ENCODE measurements at places on chromosomes 3 and 15.

DNA sequence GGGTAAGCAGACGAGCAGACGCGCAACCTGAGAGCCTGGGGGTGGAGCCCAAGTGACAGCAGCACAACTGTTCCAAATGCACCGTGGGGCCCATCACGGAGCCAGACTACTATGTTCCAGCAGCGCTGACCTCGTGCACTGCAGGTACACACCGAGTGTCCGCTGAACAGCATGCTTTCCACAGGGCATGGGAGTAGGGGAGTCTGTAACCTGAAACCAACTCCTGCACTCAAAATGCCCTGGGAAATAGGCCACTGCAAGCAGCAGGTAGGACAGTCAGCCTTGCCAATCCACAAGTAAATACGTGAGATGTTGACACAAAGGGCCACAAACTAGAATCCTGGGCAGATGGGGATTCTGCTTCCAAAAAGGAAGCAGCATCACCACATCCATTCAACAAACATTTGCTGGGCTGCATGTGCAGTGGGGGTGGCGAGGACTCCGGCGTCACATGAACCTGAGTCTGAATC is 73.9 kb downstream of the TBC1D2B start:
- DNase-seq: no peak

- no peak for DNase-seq
These were observed 894 bp upstream of the TM4SF4 start for GRCh38 chr3:149473357-149474249.

GRCh38 chr3:122687298-122687697 is 6.7 kb downstream of the PARP14 start:
- DNase-seq: no peak

DNA sequence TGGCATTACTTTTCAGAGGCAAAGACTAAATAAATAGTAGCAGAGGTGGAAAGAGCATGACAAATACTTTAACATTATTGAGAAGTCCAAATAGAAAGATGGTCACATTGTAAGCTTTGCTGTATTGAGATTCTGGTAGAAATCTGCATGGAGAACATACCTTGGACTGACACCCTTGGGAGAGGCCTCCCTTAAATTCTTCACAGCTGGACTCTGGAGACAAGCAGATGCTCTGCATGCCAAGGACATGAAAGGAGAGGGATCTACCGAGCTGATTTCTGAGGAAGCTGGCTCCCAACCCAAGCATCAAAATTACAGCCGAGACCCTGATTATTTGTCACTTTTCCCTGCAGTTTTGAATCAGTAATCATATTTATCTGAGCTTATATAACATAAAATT is 212.5 kb upstream of the COL8A1 start:
- no peak for DNase-seq

GRCh38 chr3:18426597-18427193 is 1.6 kb upstream of the SATB1 start:
- DNase-seq: no peak

DNA sequence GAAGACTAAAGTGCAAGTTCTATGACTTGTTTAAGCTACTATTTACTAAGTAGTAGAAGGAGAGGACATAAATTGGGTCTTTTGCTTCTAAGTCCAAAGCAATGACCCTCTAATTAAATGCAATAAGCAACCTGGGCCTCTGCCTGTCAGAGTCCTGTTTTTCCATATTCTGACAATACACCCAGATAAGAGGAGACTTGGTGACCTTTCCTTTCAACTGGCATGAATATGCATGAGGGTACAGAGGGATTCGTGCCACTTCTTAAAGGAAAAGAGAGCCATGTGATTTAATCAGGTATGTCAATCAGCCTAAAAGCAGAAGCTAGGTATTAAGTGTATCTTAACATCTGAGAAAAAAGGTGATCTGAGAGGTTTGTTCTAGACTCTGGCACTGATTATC is 50.7 kb upstream of the FGF7 start:
- no peak for DNase-seq

- no peak for DNase-seq
These were observed 372.7 kb downstream of the SHQ1 start for GRCh38 chr3:72475258-72476138.

DNA sequence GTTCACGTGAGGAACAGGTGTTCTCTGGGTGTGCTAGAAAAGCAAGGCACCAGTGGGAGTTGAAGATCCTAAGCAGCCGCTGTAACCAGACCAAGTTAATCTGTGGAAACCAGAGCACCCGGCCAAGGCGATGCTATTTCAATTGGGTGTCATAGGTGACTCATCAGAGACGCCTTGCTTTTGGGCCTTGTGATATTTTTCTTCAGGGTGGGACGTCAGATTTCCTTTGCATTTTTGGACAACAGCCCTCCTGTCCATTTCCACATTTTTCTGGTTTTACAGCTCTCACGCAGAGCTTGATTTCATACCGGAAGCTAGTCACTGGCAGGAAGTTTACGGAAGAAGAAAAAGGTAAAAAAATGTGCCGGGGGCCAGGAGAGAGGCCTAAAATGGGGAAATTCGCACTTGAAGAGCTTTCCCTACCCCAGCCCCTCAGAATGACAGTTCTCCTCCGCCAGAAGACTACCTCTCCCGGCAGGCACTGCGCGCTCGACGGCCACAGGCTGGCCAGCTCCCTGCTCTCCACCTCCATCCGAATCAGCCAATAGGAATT is 471 bp upstream of the KBTBD8 start:
- DNase-seq: no peak

- DNase-seq: peak; percentile 81
These were observed 7.7 kb downstream of the IGDCC4 start for GRCh38 chr15:65414841-65415621.

GRCh38 chr3:108441071-108441507 is 69.3 kb downstream of the MYH15 start:
- DNase-seq: no peak

DNA sequence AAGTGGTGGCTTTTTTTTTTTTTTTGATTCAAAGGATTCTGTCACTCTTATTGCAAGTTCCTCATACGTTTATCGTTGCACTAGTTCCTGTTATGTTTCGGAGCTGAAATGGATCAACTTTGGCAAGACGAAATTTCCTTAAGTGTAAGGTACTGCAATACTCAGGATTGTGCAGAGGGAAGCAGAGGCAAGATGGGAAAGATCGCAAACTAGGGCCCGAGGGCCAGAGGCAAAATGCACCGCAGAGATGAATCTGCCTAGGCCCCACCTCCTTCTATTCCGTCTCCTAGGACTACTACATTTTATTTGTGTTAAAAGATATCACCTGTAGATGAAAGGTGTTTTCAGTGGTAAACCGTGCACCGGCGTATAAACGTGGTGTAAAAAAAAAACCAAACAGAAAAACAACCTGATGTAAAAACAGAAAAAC is 331 bp downstream of the RNU6-1 start:
- no peak for DNase-seq

GRCh38 chr15:90419738-90420406 is 31.8 kb downstream of the IQGAP1 start:
- no peak for DNase-seq

DNA sequence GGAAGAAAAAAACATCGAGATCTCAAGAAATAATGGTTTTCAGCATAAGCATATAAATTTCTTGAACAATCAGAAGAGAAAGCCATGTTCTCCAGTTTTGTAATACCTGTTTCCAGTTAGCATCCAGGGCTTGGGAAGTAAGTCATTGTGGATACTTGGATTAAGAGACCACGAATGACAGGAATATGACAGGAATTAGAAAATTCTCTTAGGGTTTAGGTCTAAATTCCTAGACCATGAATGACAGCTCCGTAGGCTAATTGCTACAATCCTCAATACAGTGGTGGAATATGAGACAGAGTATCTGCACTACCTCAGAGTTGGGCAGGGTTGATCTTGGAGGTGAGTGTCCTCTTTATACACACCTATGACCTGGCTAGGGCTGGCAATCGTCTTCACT is 517.5 kb downstream of the NTRK3 start:
- DNase-seq: no peak

GRCh38 chr3:194661946-194662345 is 10.0 kb downstream of the LSG1 start:
- peak; percentile 89 for DNase-seq

- DNase-seq: no peak
These were observed 748.8 kb upstream of the CCDC54 start for GRCh38 chr3:106628407-106628806.

- no peak for DNase-seq
These were observed 725.5 kb upstream of the ARRDC4 start for GRCh38 chr15:97234851-97235610.

DNA sequence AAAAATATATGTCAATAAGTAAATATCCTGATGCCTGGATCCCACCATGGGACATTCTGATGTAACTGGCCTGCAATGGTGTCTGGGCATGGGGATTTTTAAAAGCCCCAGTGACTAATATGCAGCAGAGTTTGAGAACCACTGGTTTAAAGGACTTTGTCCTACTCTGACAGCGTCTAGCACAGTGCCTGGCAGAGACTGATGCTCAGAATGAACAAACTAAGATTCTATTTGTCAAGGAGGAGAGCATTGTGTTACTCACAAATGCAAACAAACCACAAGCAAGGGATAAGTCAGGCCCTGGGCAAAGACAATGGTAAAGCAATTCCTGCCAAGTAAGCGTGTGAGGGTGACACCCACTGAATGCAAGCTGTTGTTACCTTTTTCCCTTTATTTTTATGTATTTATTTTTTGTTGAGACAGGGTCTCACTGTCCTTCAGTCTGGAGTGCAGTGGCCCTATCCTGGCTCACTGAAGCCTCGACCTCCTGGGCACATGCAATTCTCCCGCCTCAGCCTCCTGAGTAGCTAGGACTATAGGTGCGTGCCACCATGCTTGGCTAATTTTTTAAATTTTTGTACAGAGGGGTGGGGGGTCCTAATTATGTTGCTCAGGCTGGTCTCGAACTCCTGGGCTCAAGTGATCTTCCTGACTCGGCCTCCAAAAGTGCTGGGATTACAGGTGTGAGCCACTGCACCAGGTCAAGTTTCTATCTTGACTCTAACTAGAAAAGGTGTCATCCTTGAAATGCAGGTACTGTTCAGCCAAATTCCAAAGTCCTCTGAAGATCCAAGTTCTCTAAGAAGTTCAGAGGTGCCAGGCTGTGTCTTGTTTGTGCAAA is 909 bp upstream of the GPD1L start:
- no peak for DNase-seq

DNA sequence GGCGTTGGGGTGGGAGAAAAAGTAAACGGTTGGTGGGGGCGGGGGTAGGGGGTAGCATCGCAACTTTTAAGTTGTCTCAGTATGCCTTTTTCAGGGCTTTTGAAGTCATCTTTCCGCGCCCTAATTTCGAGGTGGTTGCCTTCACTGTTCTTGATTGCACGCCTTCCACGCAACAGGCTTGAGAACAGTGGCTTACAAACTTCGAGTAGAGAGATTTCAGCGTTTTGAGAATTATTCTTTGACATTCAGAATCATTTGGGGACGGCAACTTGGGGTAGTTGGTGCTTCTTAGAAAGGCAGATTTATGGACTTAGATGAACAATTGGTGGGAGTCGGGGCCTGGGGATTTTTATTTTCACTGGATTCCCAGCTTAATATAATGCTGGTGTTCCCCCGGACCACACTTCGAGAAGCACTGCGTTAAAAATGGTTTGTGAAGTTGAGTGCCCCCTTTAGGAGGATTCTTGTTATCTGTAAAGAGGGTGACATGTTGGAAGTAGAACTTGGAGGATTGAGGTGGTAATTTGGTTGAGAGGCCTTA is 880 bp downstream of the PPP4R2 start:
- peak; percentile 3 for DNase-seq

DNA sequence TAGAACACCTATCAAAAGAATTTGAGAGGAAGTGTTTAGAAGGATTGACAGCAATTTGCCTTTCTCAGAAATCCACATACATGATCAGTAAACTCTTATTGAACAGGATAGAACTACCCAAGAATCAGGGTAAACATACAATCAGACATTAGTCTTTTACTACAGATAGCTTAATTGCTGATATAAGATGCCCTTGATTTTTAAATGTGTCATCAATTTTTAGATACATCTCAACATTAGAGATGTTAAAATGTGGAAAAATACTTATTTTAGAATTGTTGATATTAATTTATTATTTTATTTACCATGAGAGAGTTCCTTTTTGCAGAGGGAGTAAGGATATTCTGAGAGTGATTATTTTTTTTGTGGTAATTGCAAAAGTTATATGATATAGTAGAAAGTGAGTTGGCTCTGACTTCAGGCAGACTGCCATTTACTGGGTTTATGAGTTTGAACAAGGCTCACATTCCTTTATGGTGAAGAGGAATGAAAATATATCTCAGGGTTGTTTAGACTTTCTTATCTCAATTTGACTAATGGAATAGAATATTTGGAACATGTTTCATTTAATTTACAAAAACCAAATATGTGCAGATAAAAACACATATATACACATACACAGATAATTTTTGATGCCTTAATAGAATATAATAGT is 302.8 kb upstream of the GOLIM4 start:
- DNase-seq: no peak

DNA sequence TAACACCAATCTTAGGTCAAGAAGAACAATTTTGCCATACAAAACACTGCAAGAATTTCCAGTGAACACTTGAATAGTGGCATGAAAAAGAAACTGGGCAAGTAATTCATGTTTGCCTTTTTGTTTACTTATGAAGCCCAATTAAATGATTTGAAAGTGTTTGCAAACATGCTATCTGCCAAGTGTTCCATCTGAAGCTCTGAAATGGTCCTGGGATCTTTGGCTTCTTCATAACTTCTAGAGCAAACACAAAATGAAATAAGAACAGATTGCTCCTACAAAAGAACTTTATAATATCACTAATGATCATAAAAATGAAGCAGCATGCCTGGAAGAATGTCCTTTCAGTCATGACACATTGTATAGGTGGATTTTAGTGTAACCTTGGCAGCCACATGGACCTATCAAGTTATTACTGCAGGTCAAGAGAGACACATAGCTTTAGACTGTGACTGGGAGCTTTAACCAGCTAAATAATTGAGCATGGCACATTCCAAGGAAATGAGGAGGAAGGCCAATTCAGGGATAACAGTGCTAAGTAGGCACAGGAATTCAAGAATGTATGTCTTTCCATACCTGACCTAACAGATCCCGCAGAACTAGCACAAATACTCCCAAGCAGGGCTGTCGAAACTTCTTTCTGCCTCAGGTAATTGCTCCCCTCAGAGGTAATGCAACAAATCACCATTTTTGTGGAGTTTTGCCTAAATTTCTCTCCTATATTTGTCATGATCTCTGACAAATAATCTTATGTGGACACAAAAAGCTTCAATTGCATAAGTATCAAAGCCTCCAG is 144.6 kb downstream of the DUT start:
- DNase-seq: no peak

GRCh38 chr3:164401923-164402322 is 676.4 kb downstream of the SI start:
- no peak for DNase-seq

- no peak for DNase-seq
These were observed 17.8 kb downstream of the HERC1 start for GRCh38 chr15:63815796-63816533.
